Fibroblast of skin of left quadriceps (primary cell): ENCODE measurements at places on chromosomes 3 and 15.

DNA sequence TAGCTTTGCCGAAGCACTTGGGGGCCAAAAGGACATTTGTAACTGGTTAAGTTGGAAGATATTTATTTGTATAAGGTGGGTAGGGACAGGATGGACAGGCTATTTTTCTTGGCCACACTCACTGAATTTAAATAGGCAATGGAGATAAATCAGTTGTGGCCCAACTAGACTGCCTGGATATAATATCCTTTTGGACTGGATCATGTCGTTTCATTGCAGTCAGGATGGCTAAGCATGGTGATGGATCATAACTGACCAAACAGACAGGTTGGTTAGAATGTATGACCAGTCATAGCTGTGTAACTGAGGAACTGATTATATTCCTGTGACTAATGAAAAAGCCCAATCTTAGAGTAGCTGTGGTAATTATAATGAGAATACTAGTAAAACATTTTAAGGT lies 284.0 kb downstream of the LPP start:
- DNase-seq = no peak

DNA sequence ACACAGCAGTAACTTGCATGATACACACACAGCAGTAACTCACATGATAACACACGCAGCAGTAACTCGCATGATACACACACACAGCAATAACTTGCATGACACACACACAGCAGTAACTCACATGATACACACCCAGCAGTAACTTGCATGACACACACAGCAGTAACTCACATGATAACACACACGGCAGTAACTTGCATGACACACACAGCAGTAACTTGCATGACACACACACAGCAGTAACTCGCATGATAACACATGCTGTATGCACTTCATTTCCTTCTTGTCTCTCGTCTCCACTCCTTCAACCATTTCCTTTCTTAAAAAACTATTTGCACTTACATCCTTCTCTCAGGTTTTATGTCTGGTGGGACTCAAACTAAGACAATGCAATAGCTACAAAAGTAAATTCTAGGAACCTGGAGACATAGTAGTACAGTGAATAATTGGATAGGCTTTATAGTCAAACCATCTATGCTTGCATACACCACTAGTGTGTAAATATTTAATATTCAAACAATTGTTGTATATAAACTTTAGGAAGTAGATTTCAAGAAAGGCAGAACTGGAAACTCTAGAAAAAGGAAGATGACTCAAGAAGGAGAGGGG lies 130.8 kb downstream of the UACA start:
- no peak for DNase-seq

GRCh38 chr3:45486926-45487325 lies 98.5 kb downstream of the LARS2 start:
- DNase-seq = no peak

DNA sequence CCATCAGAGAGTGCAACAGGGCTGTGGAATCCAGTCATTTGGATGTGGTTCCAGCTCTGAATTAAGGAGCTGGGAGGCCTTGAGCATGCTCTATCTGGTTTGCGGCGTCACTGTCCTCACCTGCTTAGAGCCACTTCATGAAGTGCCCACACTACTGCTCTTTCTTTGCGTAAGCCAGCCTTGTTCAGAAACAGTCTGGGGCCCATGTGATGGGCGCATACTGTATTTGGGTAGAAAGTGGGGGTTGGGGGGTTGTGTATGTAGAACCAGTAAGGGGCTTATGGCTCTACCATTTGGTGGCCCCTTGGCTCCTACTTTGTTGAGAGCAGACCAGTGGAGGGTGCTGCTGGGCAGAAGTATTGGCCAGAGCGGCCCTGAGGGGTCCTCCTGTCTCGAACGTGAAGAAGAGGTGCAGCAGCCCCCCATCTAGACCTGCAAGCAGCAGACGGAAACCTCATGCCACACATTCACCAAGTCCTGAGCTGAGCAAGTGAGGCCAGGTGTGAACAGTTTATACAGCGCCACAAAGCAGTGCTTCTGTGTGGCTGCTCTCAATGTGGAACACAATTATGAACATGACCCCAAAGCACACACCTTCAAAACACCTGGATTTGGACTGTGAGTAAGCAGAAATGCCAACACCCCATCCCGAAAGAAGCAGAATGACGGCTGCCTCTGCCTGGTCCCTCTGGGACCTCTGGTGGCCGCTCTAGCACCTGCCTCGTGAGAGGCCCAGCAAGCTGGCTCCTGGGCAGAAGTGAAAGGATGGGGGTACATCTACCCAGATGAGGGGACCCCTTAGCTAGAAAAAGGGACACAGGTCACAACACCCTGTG lies 26.6 kb downstream of the SRPRB start:
- DNase-seq = no peak

DNA sequence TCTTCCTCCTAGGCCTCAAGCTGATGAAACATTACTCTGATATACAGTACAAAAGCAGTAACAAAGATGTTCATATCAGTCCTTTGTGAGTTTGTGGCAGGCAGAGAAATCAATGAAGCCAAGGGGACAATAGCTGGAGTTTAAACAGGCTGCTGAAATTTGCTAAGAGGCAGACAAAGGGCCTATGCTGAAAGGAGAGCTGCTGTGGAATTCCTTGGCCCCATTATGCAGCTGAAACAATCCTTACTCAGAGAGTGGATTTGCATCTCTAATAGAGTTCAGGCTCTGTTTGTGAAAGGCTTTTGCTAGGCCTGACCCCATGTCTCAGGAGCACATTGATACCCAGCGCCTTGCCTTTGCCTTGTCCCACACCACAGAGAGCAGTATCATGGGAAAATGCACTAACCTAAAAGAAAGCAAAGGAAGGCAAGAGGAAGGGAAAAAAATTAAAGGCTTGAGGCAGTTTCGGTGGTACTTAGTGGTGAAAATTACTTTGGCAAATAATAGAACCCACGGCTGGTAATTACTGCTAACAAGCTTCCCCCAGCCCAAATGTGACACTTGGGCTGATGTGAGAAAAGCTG lies 195.0 kb upstream of the EPHA3 start:
- no peak for DNase-seq

DNA sequence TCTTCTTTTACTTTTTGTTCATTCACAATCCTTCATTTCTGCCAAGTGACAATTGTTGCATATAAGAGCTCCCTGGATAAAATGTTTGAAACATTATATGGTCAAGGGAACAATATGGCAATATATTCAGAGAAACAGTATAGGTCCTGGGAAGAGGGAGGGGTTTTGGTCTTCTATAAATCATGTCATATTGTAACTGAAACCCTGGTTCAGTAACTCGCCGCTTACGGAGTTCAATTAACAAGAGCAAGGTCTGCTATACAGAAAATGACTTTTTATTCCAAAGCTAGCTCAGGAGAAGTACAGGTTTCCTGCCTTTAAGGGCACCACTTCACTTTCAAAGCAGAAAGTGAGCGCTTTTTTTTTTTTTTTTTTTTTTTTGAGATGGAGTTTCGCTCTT lies 522.1 kb upstream of the TGFBR2 start:
- DNase-seq = no peak

GRCh38 chr3:124600765-124601164 lies 129.5 kb upstream of the UMPS start:
- DNase-seq = no peak

DNA sequence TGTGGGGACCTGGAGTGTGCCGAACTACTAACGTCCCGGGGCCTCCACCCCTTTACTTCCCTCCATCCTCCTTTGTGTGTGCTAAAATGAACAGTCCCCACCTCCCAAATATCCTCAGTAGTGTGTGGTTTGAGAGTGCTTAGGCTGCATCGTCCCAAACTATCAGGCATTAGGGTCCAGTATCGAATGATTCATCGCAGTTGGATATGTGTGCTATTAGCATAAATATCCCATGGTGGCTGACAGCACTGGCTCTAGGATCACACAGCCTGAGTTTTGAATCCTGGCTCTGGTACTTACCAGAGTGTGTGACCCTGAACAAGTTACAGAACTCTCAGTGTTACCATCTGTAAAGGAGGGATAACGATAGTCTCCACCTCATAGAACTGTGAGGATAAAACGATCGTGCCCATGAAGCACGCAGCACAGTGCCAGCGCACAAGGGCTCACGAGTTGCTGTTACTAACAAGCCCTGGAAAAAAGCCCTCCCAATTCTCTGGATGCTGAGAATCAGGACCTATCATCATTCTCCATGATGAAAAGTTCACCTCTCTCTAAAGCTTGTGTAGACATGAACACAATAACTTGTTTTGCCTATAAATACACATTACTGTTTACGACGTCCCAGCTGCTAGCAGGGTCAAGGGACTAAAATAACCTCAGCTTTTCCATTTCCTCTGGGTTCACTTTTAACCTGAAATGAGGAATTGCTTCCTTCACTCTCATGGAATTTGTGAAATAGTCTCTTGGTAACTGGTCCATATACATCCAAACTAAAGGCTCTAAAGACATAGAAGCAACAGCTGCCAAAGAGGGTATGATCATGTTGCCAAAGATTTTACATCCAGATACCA lies 51.0 kb downstream of the VGLL4 start:
- no peak for DNase-seq

- DNase-seq = no peak
Observed at GRCh38 chr3:42001777-42002176, 39.9 kb upstream of the ULK4 start.

DNA sequence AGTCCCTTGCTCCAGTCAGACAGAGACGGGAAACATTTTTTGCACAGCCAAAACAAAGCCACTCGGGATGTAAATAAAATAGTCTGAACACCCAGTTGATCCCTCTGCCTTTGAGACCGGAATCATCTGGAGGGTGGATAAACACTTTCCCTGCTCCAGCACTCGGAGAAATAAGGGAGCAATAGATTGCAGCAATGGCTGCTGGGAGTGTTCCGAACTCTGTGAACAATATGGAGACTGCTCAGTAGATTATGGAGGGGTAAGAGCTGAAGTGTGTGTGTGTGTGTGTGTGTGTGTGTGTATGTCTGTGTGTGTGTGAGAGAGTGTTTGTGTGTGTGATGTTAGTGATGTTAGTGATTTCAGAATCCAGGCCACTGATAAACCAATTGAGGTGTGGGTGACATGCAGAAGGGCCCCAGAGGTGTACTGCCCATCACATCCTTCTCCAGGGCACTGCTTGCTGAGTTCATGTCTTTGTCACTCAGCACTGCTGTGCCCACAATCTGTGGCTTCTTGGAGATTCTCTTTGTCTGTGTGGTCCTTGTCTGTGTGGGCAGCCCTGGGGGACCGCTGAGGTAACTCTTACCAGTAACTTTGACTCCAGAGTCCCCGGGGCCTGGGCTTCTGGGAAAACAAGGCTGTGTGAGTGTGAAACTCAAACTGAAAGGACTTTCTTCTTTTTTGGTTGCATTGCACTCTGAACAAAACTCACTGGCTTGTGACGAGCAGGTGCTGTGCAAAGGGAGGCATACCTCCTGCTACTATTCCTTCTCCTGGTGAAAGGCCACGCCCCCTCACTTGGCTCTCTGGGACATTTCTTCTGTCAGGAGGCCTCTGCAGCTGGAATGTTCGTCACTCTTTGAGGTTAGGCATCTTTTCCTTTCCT lies 23.0 kb downstream of the CRYGS start:
- DNase-seq = no peak

- no peak for DNase-seq
Observed at GRCh38 chr15:66936861-66937582, 128.4 kb upstream of the SMAD3 start.

DNA sequence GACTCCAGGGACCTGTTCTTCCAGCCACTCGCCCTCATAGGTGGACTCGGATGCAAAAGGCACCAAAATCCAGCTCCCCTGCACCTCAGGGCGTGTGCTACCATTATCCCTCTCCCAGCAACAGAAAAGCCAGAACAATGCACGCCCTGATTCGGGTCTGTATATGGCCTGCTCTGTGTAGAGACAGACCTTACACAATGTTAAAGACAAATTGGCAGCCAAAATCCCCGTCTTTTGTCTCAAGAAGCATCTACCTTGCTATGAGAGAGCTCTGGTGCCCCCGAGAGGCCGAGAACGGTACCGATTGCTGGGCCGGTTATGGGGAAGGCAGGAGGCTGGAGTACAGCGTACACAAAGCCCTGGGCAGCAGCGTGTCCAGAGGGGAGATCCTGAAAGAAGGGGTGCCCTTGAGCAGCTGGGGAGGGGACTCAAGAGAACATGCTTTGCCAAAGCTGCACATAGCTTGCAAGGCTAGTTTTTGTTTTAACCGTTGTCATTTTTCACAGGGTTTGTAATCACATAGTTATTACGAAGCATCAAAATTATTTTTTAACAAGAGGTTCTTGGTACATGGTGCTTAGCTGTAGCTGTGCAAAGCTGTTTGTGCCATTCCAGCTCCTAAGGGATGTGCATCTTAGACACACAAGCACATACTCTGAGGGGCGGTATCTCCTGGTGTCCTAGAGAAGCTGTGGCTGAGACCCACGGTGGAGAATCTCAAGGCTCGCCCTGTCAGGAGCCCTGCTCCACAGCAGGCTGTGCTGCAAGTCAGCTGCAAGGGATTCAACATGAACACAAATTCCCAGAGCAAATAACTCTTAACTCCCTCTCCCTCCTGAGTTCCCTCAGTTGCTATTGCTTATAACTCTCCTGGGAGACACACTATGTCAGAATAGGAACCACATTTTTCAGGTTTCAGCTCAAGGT lies 461.5 kb upstream of the PPP2R3A start:
- peak; percentile 50 for DNase-seq

DNA sequence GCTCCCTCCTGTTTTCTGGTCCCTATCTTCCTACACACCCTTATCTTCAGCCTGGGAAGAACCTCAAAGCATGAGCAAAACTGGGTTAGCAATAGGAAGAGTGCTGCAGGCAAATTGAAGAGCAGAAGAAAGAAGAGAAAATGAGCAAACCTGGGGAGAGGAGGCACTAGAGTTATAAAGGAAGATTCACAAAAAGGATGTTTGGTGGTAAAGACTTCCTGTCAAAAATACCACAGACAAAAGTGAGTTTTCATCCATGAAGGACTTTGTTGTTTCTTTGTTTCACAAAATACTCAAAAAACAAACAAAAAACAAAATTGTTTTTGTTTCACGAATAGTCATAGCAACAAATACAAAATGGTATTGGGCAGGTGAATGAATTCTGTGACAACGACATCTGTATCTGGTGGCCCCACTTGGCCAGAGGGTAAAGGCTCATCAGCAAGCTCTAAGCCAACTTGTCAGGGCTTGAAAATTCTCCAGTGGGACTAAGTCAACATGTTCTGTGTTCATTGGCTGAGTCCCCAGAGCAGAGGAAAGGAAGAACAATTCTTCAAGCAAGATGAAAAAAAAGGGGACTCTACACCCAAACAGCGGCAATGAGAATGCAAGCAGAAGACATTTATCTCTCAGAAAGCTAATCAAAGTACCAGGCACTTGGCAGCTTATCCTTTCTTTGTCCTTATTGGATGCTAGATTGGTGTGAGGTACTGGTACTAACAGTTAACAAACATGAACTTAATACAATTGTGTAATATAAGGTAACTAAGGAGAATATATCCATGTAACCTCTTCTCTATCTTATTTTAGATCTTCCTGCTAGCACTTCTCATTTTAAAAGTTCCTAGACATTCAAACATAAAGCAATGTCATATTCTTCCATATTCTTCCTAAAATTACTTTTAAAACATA lies 9.7 kb downstream of the ATP8B4 start:
- no peak for DNase-seq

DNA sequence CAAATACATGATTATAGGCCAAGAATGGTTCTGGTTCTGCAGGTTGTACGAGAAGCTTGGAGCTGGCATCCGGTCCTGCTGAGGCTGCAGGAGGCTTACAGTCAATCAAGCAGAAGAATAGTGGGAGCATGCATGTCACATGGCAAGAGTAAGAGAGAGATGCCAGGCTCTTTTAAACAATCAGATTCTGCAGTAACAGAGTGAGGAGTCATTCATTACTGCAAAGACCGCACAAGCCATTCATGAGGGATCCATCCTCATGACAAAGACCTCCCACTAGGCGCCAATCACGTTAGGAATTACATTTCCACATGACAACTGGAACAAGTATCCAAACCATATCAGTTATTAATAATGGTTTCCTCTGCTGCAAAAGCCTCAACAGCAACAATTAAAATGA lies 536.8 kb downstream of the CADM2 start:
- no peak for DNase-seq

GRCh38 chr3:104632521-104632920 lies 734.2 kb upstream of the ALCAM start:
- no peak for DNase-seq
